ENCODE measurements at places on chromosomes 1 and 21. TPM values are rescaled to one million over a fixed set of nuclear protein-coding genes. Genes with fewer than 3 reads are reported as not detected.

DNA sequence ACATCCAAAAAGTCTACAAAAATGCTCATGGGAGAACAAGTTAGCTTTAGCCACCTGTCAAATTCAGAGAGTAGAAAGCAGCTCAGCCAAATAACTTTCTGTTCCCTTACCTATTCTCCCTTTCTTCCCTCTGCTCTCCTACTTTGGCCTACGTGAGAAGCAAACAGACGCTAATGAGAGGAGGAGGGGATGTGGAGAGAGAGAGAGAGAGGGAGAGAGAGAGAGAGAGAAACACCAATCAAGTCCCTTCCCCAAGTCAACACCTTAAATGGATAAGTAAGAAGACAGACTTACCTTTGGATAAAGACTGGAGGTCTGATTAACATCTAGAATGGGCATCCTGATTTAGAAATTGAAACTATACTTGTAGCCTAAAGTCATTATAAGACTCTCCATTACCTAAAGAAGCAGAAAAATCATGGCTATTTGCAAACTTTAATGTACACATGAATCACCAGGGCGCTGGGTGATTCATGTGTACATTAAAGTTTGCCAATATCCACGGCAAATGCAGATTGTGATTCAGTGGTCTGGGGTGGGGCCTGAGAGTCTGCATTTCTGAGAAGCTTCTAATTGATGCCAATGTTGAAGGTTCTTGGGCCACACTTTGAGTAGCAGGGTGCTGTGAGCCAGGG, 13.1 kb upstream of the DUSP12 start:
- no peak overlapping the region for H3K27ac ChIP-seq
- no peak overlapping the region for H3K4me3 ChIP-seq
- DNase-seq: no peak
- no peaks in the 10 kb centered on the region for H3K36me3 ChIP-seq

SH2D2A gene
- 158 TPM for total RNA-seq

DNA sequence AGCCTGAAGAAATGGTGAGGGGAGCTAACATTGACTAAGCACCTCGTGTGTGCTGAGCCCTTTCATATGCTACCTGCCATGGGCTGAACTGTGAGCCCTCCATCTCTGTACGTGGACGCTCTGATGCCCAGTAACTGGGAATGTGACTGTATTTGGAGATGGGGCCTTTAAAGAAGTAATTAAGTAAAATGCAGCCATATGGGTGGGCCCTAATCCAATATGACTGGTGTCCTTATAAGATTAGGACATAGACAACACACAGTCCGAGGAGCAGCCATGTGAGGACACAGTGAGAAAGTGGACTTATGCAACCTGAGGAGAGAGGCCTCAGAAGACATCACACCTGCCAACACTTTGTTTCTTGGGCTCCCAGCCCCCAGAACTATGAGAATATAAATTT, 92.7 kb upstream of the ATP1B1 start:
- H3K27ac ChIP-seq: no peak overlapping the region
- no peaks in the 10 kb centered on the region for H3K36me3 ChIP-seq
- H3K27me3 ChIP-seq: no peaks in the 10 kb centered on the region
- H3K4me1 ChIP-seq: no peaks in the 10 kb centered on the region
- no peak for DNase-seq

- H3K27ac ChIP-seq: peak overlapping the region; percentile 62
- DNase-seq: no peak
- H3K36me3 ChIP-seq: no peaks in the 10 kb centered on the region
- H3K4me3 ChIP-seq: peak overlapping the region; percentile 54
These were observed 24.5 kb downstream of the EEIG2 start for GRCh38 chr1:108584428-108584856.

CLK2 gene
- total RNA-seq: 76.6 TPM

DNA sequence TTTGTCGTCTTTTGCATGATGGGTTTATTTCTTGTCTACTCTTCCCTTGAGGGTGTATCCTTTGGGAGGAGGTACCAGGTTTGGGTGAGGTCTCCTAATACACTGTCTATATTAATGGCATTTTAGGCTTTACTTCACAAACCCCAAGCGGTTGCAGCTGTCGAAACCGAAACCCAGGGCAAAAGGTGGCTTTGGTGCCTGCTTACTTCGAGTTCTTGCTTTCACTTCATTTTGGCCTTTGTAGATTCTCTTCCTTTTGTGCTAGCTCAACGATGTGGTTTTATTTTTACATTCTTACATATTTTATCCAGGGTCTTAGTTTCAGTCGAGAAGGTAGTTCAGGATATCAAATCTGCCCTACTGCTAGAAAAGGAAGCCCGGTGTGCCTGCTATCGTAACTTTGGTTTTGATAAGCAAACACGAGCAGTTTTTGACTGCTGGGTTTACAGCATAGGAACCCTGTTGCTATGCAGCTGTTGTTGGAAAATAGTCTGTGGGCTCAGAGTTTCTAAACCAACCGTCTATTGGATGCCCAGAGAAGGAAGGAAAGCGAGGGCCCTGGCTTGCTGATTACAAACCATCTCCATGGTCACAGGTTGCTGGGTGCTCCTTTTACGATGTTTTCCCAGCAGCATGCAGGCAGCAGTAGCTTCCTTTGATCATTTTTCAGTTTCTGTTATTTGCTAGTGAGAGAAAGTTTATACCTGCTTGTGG, 9.8 kb upstream of the TSPAN2 start:
- H3K4me1 ChIP-seq: peaks cover 31% of the 10 kb centered on the region
- peak overlapping the region; percentile 89 for H3K4me3 ChIP-seq
- H3K27ac ChIP-seq: peak overlapping the region; percentile 89
- no peaks in the 10 kb centered on the region for H3K27me3 ChIP-seq

SMPDL3B gene
- 0.32 TPM for total RNA-seq

DNA sequence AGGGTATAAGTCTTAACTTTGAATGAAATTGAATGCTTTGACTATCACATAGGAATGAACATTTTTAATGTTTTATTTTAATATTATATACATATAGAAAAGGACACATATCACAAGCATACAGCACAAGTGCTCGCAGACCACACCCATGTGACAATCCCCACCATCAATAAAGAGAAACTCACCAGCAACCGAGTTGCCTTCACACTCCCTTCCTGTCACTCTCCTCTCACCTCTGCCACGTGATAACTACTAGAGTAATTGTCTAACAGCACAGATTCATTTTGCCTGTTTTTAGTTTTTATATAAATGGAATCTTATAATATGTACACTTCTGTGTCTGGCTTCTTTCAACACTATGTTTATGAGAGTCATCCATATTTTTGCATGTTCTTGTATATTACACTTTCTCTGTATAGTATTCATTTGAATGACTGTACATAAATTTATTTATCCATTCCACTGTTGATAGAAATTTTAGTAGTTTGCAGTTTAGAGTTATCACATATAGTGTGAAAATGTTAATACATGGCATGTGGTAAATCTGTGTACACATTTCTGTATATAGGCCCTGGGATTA, 304.9 kb upstream of the DUSP10 start:
- H3K36me3 ChIP-seq: no peaks in the 10 kb centered on the region
- no peaks in the 10 kb centered on the region for H3K27me3 ChIP-seq
- H3K4me1 ChIP-seq: no peaks in the 10 kb centered on the region
- H3K27ac ChIP-seq: no peak overlapping the region

Data from CD4-positive, CD25-positive, alpha-beta regulatory T cell (primary cell).